Fibroblast of skin of right quadriceps (primary cell): ENCODE measurements at places on chromosomes 4 and X.

DNA sequence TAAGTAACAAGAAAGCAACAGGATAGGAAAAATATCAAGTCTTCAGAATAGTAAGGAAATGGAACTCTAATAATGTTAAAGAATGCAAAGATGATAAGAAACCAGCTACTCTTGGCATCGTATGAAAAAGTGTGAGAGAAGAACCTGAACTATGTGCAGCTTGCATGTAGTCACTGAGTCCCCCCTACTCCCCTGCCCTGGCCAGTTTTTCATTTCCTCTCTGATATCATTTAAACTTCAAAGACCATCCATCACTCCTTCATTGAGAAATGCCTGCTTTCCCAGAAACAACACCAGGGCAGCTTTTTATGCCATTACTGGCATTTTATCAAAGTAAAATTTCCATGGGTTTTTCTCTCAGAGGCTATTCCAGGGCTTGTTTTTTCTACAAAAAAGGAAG lies 28.1 kb downstream of the INPP4B start:
- peak; percentile 57 for DNase-seq

GRCh38 chr4:174523025-174523693 lies 871 bp upstream of the HPGD start:
- peak; percentile 2 for DNase-seq

DNA sequence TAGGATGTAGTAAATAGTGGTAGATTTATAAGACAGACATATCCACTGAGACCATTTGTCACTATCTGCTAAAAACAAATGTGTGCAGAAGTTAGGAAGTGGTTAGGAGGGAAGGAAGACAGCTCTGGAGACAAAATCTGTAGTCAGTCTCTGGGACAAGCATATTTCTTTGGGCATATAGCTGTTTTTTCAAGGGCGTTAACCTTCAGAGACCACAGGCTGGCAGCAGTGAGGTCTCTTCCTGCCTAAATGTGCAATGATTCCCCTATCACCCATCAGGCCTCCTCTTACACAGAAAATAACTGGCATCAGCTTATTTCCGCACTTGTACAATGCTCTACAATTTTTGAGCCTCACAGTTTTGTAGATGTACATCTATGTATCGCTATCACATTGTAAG lies 6.5 kb downstream of the TMEM150C start:
- no peak for DNase-seq

- DNase-seq = no peak
These were observed 66.4 kb downstream of the HPGDS start for GRCh38 chr4:94276204-94276603.

GRCh38 chr4:6840062-6840976 lies 57.8 kb downstream of the KIAA0232 start:
- DNase-seq = peak; percentile 25

DNA sequence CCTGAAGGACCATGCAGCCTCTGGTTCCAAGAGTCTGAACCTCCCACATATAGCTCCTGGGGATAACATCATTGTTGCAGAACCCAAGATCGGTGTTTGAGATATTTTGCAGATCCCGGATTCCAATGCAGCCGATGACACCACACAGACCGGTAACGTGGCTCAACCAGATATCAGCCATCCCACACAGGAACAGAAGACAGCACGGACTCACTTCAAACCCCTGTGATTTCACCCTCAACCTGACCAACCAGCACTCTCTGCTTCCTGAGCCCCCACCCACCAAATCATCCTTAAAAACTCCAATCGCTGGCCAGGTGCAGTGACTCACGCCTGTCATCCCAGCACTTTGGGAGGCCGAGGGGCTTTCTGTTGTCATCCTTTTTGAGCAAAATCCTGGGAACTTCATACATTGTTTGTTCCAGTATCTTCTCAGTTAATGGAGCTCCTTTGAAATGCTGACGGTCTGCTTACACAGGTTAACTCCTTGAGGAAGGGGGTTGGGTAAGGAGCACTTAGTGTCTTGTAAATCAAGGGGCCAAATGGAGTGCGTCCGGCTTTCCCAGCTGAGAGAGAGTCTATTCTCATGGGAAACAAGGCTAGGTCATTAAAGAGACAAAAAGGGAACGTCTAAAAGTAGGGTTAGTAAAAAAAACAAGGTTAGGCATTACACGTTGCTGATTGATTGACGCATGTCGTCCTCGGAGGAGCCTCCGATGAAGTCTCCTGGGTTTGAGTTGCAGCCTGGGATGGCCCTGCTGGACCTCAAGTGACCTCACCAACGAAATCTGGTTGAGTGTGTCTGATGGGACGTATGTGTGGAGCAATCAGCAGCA lies 230.4 kb downstream of the CRLF2 start:
- no peak for DNase-seq

DNA sequence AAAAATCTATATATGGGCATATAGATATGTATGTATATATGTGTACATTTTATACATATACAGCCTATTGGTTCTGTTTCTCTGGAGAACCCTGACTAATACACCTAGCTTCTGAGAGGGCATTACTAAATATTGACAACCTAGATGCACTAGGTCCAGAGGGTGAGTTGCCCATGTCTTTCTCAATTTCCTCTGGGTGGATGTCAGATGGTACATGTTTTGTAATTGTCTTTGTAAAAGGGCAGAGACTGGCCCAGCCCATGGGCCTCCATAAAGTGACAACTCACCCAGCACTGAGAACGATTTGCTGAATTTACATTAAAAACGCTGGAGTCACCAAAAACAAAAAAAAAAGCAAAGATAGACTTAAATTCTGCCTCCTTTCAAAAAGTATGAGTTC lies 198.5 kb upstream of the FAM241A start:
- no peak for DNase-seq

DNA sequence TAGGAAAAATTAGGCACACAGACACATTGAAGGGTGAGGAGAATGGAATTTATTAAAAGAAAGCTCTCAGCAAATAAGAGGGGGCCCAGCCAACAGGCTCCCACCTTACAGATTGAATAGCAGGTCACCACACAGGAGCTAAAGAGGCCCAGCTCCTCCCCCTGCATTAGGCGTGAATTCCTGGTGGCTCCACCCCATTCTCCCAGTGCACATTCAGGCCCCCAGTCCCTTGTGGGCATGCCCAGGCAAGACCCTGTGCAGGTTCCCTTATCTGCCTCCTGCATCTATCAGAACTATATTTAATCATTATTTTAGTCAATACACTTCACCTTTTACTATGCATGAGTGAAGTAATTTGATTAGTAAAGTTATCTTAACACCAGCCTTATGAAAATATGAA lies 856.3 kb upstream of the NDST4 start:
- DNase-seq = no peak

DNA sequence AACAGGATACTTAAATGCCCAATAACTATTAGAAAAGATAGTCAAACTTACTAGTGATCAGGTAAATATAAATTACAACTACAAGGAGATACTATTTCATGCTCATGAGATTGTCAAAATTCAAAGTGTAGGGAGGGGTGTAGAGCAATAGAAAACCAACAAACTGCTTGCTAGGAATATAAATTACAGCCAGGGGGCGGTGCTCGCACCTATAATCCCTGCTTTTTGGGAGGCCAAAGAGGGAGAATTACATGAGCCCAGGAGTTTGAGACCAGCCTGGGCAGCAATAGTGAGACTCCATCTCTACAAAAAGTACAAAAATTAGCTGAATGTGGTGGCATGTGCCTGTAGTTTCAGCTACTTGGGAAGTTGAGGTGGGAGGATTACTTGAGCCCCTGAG lies 556.5 kb upstream of the NR3C2 start:
- DNase-seq = peak; percentile 12

GRCh38 chr4:18110099-18110498 lies 88.5 kb upstream of the LCORL start:
- no peak for DNase-seq

GRCh38 chrX:30349946-30350345 lies 40.8 kb upstream of the NR0B1 start:
- no peak for DNase-seq

- peak; percentile 60 for DNase-seq
These were observed 22.4 kb downstream of the GAB1 start for GRCh38 chr4:143358923-143359643.

- DNase-seq = no peak
These were observed 113.8 kb upstream of the PUDP start for GRCh38 chrX:7261672-7262332.

DNA sequence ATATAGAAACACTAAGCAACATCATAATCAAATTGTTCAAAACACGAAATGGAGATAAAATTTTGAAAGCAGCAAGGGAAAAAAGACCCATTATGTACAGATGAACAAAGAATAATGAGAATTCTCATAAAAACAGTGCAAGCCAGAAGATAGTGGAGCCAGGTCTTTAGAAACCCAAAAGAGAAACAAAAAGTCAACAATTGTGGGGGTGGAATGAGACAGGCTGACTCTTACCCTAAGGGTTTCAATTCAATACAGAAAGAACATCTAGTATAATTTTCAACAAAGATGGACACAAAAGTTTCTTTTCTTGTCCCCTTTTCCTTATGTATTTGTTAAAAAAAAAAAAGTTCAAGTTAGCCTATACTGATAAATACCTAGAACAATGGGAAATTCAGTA lies 34.0 kb upstream of the MAGEB2 start:
- DNase-seq = no peak

DNA sequence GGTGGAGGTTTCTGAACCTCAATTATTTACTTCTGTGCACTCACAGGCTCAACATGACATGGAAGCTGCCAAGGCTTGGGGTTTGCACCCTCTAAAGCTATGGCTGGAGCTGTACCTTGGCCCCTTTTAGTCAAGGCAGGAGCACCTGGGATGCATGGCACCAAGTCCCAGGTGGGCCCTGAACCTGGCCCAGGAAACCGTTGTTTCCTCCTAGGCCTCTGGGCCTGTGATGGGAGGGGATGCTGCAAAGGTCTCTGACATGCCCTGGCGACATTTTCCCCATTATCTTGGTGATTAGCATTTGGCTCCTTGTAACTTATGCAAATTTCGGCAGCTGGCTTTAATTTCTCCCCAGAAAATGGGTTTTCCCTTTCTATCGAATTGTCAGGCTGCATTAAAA lies 726.1 kb upstream of the POU3F4 start:
- DNase-seq = no peak

DNA sequence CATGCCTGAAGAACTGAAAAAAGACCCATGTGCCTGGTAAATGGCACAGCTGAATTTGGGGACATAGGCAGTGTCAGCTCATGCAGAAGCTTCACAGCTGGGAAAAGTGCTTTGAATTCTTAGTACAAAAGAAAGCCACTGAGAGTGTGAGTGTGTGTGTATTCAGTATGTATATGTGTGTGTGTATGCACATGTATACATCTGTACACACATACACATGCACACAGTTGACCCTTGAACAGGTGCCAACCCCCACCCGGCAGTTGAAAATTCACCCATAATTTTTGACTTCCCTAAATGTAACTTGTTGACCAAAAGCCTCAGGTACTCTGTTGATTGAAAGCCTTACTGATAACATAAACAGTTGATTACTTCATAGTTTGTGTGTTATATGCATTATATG lies 49.5 kb upstream of the ENPP6 start:
- DNase-seq = no peak

GRCh38 chrX:3262901-3263300 lies 83.6 kb downstream of the MXRA5 start:
- DNase-seq = peak; percentile 91

GRCh38 chr4:140097572-140097971 lies 56.4 kb downstream of the MAML3 start:
- DNase-seq = no peak

GRCh38 chrX:129593137-129593536 lies 53.1 kb downstream of the OCRL start:
- peak; percentile 12 for DNase-seq

- DNase-seq = no peak
These were observed 60.9 kb downstream of the C4orf46 start for GRCh38 chr4:158610790-158611189.

- DNase-seq = no peak
These were observed 49.5 kb upstream of the GC start for GRCh38 chr4:71833232-71833900.

GRCh38 chr4:14853176-14853943 lies 148.9 kb upstream of the CPEB2 start:
- DNase-seq = peak; percentile 84

GRCh38 chr4:138078253-138078652 lies 163.9 kb downstream of the SLC7A11 start:
- no peak for DNase-seq

DNA sequence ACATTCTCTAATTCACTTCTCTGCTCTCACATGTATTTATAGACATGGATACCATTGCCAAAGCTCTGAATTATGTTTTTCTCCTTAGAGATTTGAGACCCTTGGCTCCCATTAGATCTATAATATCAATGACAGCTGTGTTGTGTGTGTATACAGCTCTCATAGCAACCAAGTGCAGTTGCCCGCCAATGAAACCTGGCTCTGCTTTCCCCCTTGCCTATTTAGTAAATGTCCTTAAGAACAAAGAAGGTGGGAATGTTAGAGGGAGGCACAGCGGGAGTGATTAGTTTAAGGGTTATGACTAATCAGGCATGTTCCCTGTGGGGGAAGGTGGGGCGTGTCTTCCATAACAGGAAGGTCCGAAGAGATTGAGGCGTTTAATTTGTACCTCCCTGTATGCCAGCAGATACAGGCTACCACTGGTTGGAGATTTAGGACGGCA lies 100.5 kb upstream of the TBC1D9 start:
- peak; percentile 61 for DNase-seq

GRCh38 chrX:54633641-54634040 lies 103.6 kb downstream of the GNL3L start:
- no peak for DNase-seq
